ENCODE measurements at places on chromosomes 6 and 20.

DNA sequence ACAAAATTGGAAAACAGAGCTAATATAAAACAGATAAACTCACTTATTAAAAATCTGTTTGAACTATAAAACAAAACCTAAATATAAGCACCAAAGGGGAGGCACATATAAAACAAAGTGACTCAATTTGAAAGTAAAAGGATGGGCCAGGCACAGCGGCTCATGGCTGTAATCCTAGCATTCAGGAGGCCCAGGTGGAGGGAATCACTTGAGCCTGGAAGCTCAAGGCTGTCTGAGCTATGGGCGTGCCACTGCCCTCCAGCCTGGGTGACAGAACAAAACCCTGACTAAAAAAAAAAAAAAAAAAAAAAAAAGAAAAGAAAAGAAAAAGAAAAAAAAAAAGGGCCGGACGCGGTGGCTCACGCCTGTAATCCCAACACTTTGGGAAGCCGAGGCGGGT lies 31.1 kb upstream of the SMAP1 start:
- no peak for DNase-seq

GRCh38 chr6:107545763-107546162 lies 55.8 kb downstream of the SOBP start:
- DNase-seq = no peak

DNA sequence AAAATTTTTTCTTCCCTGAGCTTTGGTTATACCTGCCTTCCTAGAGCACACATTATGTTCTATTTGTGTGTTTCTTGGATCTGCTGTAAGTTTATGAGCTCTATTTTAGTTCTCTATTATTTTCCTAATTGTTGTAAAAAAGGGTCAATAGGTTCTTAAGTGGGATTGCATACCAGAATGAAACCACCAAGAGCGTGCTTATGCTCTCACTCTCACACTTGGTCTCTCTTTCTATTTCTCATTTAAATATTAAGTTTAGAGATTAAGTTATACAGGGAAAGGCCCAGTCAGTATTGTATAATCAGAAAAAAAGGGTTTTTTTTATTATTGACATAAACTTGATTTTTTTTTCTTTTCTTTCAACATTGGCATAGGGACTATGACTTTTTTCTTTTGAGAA lies 96.8 kb downstream of the RIMS1 start:
- DNase-seq = no peak

GRCh38 chr6:138909511-138909910 lies 78.5 kb downstream of the REPS1 start:
- no peak for DNase-seq

- no peak for DNase-seq
Observed at GRCh38 chr6:22801831-22802230, 232.5 kb downstream of the HDGFL1 start.

GRCh38 chr6:151627689-151628444 lies 134.1 kb downstream of the CCDC170 start:
- DNase-seq = no peak

GRCh38 chr6:157493576-157493975 lies 112.6 kb downstream of the ZDHHC14 start:
- no peak for DNase-seq

- peak; percentile 36 for DNase-seq
Observed at GRCh38 chr20:25247000-25247517, 826 bp upstream of the PYGB start.

GRCh38 chr6:106746652-106747051 lies 117.3 kb downstream of the QRSL1 start:
- DNase-seq = no peak

- DNase-seq = no peak
Observed at GRCh38 chr20:62449951-62450691, 22.8 kb upstream of the RBBP8NL start.

- DNase-seq = no peak
Observed at GRCh38 chr6:45513213-45513618, 135.5 kb upstream of the SUPT3H start.

GRCh38 chr6:19578481-19578880 lies 258.7 kb upstream of the ID4 start:
- no peak for DNase-seq

- DNase-seq = no peak
Observed at GRCh38 chr6:31521835-31522234, 6.9 kb upstream of the MCCD1 start.

GRCh38 chr20:1319051-1319450 lies 9.9 kb downstream of the SDCBP2 start:
- no peak for DNase-seq

DNA sequence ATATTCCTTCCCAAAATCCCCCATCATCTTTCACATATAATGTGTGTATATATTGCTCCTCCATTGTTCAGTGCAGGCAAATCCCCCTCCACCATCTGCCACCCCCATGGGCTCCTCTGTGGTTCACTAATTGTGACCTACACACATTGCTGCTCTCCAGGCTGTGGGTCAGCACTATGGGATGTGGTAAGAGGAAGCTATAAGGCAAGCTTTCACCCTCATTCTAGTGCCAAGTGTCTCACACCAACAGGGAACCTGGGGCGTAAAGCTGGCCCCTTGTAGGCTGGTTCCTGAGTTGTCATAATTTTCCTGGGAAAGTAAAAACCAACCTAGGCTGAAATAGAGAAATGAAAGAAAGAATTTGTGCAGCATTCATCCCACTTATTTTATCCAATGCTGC lies 16.8 kb downstream of the FKBP1A start:
- DNase-seq = no peak

DNA sequence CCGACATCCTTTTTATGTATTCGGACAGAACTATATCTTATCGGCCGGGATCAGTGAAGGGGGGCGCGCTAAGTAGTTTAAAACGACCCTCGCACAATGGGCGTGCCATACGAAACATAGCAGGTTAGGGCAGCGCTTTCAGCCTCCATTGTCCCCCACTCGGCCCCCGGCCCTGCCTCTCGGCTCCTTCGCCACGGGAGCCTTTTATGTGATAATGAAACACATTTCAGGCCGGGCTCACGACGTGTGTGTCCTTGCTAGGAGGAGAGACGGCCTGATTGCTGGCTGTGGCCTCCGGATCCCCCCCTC lies 5.3 kb downstream of the FOXA2 start:
- DNase-seq = no peak

- no peak for DNase-seq
Observed at GRCh38 chr6:170209354-170210025, 81.4 kb downstream of the DLL1 start.

DNA sequence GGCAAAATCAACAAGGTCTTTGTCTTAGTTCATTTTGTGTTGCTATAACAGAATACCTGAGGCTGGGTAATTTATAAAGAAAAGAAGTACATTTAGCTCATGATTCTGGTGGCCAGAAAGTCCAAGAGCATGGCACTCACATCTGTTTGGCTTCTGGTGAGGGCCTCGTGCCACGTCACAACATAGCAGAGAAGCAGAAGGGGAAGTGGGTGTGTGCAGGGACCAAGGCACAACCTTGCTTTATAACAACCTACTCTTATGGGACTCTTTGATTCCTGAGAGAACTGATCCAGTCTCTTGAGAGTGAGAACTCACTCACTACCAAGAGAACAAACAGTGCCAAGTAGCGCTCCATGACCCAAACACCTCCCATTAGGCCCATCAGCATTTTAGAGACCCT lies 25.4 kb downstream of the GABRR2 start:
- no peak for DNase-seq

DNA sequence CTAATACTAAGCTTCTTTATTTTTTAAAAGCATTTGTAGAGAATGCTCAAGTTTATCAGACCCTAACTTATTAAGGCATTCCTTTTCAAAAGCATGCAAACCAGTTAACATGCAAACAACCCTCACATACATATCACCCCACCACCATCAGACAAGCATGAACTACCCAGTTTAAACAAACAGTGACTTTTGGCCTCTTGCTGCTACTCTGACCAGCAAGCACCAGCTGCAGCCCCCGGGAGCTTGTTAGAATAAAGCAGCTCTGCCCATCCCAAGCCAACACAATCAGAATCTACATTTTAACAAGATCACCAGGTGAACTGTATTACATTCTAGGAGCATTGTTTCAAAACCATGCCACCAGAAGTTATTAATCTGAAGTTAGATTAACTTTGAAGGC lies 5.9 kb upstream of the NUP153 start:
- DNase-seq = no peak

GRCh38 chr6:80143419-80143937 lies 37.0 kb downstream of the BCKDHB start:
- no peak for DNase-seq

DNA sequence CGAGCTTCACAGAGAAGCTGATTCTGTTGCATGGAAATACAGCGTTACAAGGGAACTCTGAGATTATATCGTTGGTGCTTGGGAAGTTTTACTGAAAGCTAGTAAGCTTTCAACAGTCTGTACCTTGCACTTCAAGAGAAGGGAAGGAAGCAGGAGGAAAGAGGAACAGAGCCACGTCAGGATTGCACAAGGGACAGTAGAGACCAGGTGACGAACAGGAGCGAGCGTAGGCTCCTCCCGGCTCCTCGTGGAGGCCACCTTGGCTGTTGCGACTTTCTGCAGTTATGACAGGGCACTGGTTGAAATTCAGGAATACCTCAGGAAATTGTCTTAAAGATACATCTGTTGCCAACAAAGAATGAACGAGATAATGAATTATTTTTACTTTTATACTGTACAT lies 18.8 kb downstream of the RTF2 start:
- DNase-seq = no peak

- DNase-seq = no peak
Observed at GRCh38 chr20:37277253-37277593, 12.2 kb upstream of the MANBAL start.

Measured in CD4-positive, alpha-beta T cell treated with Interleukin-6 for 4 hours (primary cell).